ENCODE measurements at places on chromosomes 6 and 20.

DNA sequence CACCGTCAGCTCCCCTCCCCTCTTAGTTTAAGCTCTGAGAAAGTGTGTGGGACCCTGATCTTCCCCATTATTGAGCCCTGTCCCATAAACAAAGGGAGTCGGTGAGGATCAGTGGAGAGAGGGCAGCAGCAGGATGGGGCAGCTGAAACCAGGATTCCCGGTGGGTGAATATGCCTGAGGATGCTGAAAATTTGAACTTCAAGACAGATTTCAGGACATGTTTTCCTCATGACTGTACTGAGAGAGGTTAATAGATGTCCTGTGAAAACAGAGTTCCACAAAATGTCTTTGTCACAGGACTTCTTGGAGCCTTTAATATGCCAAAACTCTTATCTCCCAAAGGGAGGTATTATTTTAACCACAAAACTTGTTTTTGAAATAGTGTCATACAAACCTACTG is 53.5 kb upstream of the SLC22A16 start:
- no peak for DNase-seq

DNA sequence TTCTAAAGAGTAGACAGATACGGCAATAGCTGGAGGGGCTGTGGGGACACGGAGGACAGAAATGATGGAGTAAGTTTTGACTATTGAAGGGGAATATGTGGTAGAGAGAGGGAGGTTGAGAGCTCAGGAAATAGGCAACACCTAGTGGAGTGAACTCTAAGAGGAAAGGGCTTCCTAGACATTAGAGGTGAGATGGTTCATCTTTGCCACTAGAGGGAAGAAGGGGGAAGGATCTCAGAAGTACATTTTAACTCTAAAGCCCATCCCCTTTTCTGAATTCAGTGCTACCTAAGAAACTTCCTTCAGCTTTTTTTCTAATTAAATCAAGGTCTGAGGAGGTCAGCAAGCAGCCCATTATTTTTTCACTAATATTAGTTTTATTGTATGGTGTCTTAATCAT is 689.4 kb upstream of the MAP3K7 start:
- no peak for DNase-seq

- DNase-seq: no peak
Observed at GRCh38 chr6:154703124-154703523, 30.1 kb upstream of the SCAF8 start.

DNA sequence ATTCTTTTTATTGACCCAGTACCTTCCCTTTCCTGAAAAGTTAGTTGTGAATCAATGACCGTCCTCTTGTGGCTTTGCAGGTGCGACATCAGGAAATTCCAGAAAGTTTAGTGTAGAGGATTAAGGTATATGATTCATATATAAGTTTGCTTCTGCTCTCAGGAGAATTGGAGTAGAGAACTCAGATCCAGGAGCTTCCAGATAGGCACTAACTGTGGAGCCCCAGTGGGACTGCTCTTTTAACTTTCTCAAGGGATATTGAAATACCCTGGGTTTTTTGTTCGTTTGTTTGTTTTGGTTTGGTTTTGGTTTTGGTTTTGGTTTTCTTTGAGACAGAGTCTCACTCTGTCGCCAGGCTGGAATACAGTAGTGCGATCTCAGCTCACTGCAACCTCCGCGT is 9.5 kb downstream of the TAAR2 start:
- DNase-seq: no peak

DNA sequence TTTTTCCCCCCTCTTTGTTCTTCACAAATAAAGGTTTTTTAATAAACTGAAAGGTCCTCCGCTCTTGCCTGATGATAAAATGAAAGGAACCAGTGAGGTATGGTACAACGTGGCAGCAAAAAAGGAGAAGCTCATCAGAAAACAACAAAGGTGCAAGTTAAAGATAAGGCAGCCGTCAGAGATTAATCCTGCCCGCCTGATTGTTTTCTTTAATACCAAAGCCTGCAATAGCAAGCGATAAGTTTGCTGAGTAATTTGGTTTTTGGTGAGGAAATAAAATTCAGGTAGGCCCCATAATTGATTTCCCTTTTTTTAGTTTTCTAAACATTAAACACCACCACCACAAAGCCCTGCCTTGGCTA is 177.9 kb downstream of the MBOAT1 start:
- DNase-seq: no peak

- no peak for DNase-seq
Observed at GRCh38 chr20:2987861-2988260, 55.6 kb upstream of the GNRH2 start.

- no peak for DNase-seq
Observed at GRCh38 chr6:37265860-37266259, 7.9 kb upstream of the TMEM217 start.

- no peak for DNase-seq
Observed at GRCh38 chr6:76230711-76231110, 158.2 kb upstream of the IMPG1 start.

DNA sequence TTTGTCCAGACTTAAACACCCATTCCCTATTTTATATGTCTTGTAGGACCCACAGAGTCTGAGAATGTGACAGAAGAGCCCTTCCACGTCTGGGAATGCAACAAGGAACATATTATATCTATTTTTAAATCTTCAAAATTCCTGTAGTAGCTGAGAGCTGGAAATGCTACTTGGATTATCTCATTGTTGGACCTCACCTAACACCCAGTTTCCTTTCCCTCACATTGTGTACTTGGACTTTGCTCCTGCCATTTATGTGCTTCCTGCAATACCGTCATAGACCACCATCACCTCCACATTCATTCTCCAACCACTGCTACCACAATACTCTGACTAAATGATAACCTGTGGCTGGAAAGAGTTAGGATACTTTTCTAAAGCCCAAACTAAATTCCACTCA is 335.4 kb downstream of the COL12A1 start:
- no peak for DNase-seq

- DNase-seq: no peak
Observed at GRCh38 chr6:15299430-15300131, 53.7 kb downstream of the JARID2 start.

GRCh38 chr6:31733734-31734133 is 2.6 kb downstream of the CLIC1 start:
- DNase-seq: no peak

GRCh38 chr6:115078555-115078954 is 735.7 kb upstream of the HS3ST5 start:
- DNase-seq: no peak

DNA sequence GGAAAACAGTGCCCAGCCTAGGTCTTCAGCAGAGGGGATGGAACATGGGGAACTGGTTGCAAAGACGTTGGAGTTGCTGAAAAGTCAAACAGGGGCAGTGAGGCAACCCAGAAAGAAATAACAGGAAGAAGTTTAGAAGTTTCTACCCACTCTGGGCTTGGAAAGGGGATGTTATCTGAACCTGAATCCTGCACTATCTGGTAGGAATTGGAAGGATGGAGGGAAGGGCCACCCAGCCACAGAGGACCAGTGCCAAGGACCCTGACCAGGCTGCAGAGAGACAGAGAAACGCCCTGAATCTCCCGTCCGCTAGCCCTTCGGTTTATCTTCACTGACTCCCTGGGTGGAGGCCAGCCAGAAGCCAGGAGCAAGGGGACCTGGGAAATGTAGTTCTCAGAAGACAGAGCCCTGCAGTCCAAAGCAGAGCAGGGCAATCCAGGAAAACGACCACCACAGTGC is 217.3 kb upstream of the RREB1 start:
- no peak for DNase-seq

GRCh38 chr20:4711511-4711910 is 10.2 kb upstream of the PRND start:
- DNase-seq: no peak

DNA sequence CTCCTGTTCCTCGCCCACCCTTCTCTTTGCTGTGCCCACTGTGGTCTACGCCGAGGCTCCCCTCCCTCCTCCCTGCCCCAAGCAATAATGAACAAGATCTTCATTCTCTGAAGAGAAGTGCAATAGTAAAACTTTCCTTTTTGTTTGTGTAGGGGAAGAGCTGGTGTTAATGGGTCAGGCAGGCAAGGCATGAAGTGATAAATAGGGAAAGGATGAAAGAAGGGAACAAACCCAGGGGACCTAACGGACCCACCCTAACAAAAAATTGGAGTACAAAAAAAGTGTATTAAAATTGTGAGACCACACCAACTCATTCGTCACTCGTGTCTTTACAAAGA is 66.9 kb downstream of the ZBTB2 start:
- no peak for DNase-seq

DNA sequence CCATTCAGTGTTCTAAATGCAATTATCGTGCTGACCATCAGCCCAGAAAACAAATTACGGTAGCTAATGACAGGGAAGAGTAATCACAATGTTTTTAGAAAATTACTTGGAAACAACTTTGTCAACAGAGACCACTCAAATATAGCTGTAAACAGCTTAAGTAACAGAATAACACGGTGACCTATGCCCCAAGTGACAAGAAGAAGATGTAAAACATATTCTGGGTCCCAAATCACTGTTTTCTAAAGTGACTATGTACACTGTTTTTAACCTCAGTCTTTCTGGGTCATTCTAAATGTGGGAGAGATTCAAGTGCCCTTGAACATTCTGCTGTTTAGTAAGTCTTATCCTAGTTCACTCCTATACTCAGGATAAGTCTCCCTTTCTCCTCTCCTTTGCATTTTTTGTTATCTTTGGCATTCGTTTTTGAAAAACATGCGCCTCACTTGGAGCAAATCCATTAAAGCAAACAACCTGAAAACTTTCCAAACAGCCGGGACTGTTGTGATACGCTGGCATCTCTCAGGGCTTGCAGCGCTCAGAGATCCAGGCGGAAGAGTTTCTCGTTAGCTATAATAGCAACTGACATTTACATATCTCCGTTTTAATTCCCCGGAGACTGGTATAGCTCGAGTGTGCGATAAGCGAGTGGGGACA is 114.5 kb upstream of the SOX4 start:
- DNase-seq: no peak

GRCh38 chr6:166057431-166057830 is 110.2 kb downstream of the TBXT start:
- no peak for DNase-seq

DNA sequence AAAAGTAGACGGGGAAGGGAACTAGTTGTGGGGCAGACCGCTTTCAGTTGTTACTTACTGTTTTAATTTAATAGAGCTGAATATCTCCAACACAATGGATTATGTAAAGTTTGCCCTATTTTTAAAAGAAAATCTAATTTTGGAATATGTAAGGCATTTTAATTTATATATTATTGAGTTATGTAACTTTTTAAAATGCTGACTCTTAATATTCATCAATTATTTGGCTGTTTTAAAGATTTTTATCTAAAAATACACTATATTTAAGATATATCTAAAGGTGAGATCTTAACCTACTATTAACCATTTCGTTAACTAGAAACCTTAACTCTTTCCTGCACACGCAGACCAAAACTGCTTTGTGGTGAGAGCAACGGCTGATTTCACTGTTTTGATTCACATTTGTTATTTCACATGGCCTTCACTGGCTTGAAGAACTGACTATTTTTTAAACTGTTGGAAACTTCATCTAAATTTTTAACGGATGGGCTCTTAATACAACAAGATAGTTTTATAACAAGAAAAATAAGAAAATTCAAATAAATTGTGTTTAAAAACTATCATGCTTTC is 87.9 kb downstream of the HUS1B start:
- DNase-seq: no peak

- no peak for DNase-seq
Observed at GRCh38 chr6:90765491-90765890, 178.6 kb upstream of the MAP3K7 start.

- DNase-seq: no peak
Observed at GRCh38 chr6:44056392-44057237, 70.6 kb downstream of the MRPL14 start.

DNA sequence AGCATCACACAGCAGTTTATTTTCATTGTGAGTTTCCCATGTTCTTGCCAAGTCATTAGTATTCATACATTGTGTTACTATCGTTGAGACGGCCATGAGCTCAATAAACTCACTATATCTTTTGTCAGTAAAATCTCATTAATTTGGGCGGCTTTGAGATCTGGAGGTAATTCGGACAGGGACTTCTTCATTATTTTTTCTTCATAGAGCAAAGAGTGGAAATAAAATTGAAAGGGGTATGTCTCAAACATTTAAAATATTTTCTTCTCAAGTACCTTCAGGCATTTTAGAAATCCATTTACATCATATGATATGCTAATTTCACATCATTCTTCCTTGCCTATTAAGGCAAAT is 14.6 kb downstream of the NOX3 start:
- no peak for DNase-seq

GRCh38 chr6:33882154-33882553 is 78.4 kb upstream of the MLN start:
- DNase-seq: no peak

DNA sequence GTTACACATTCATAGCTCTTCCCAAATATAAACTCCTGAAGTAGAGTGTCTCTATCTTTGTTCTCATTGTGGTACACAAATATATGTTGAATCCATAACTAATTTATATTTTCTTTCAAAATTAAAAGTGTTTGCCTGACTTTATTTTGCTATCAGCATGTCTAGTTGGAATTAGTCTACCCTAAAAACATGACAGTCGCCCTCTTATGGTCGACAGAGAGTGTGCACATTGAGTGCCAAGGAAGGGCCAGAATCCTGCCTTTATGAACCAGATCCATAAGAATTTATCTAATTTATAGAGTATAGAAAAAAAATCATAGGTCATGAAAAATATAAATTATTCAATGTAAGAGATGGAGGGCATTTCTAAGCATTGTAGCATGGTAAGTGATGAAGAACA is 12.3 kb upstream of the DEFB112 start:
- no peak for DNase-seq

DNA sequence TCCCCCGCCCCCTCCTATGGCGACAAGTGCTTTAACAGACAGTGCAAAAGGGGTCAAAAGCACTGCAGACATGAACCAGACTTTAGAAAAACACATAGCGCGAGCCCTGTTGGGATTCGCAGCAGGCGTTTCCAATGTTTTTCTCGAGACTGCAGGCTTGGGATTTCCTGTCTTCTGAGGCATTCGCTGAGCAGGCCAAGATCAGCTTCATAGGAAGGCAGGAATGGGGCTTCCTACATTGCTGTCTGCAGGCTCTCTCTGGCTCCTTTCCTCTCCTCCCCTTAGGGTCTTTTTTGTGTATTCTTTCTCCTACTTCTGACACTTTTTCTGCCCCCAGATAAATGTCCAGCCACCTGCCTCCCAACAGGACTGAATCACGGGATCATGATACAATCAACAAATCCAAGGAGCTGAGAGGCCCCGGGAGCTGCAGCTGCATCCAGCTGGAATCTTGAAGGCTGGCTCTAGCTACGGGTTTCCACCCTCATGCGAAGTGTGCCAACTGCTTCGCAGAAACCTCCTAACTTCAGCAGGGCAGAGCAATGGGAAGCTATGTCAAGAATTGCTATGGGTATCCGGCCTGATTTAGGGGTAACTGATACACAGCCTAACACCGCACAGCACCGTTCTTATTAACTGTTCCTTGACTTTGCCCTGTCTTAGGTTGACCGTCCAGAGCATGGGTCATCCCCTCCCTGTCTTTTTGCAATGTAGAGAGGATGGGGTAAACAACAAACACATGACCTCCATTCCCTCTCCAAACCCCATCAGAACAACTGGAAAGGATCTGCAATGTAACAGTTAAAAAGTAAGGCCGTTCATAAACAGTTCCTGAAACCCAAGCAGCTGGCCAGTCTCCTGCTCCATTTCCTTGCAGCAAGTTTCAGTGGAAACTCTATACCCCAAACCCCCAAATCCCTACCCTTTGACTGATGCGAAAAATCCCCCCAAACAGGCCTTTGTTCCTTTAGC is 31.5 kb downstream of the SNX5 start:
- DNase-seq: no peak

- peak; percentile 59 for DNase-seq
Observed at GRCh38 chr6:158819213-158819976, at the start of gene EZR. EZR (minus strand) TSS chr6:158819368; CDS start chr6:158818093, 1,275 bp downstream.

All from DMS79 (cell line).